ENCODE measurements at places on chromosomes 7 and 10.

DNA sequence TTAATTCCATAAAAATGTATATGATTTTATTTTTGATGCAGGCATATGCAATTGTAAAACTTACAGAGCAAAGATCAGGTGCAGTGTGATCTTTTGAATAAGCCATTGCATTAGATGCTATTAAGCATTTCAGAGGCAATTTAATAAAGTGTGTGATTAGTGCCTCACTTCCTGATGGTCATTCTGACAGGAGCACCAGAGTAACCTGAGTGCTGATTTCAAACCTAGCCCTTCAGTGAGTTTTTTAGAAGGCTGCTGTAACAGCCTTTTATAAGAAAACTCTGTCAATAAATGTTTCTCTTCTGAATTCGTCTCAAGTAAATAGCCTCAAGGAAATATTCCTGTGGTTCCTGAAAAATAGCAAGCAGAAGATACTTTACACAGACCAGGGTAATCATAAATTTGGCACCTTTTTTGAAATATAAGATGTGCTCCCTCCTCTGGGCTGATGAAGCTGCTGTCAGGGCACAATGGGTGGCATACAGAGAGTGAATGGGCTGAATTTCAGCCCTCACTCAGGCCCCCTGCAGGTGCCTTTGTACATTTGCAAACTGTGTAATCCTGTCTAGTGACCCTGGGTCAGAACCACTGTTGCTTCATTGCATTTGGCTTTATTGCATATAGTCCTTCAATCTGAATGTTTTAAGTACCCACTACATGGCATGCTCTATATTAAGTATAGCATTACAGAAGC is 193.7 kb upstream of the CSTF2T start:
- DNase-seq: no peak

- no peak for DNase-seq
Observed at GRCh38 chr10:122019414-122019975, 30.5 kb downstream of the TACC2 start.

DNA sequence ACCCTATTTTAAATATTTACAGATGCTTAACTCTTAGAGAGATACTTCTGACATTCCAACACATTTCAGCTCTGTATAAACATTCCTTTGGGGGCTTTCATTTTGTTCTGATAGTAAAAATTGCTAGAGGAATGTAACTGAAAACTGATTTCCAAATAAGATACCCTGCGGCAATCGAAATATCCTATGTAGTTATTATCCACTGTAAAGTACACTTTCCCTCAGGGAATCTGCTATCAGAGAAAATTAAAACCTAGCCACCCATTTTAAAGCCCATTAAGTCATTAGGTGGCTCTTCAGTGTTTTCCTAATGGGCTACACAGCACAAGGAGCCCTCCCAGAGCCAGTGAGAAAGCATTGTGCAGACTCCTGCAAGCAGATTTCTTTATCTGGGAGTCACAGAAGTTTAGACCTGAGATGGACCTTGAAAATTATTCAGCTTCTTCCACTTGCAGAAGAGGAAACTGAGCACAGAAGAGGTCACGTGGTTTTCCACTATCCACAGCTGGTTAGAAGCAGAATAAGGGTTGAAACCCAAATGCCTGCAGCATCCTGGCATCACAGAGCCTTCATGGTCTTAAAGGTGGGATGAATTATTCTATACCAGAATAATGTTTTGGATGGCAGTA is 12.6 kb upstream of the CPVL start:
- DNase-seq: no peak

DNA sequence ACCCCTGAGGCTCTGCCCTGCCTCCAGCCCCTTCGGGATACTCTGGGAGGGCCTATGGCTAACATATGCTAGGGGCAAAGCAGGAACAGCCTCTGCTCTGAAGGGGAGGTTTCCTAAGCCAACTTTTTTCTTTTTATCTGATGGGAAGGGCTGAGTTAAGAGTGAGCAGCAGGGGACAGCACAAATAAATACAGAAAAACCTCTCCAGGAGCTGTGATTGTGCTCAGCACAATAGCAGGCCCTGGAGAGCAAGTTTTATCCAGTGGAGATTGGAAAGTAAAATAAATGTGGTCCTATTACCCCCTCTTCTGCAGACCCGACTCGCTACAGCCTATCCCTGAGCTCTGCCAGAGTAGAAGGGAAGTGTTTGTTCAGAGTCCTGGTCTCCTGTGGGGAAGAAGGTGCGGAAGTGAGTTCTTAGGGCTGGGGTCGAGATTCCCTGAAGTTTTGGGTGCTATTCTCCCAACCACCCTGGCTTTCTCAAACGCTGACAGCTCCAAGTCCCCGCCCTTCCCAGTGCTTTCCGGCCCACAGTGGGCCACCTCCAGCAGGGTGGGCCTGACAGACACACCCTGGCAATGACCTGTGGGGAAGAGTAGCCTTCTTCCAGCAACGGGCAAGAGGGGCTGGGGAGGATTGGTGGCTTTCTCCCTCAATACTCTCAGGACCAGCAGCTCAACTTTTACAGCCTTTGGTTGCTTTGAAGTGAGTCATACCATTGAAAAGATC is 23.0 kb upstream of the AFAP1L2 start:
- DNase-seq: no peak

DNA sequence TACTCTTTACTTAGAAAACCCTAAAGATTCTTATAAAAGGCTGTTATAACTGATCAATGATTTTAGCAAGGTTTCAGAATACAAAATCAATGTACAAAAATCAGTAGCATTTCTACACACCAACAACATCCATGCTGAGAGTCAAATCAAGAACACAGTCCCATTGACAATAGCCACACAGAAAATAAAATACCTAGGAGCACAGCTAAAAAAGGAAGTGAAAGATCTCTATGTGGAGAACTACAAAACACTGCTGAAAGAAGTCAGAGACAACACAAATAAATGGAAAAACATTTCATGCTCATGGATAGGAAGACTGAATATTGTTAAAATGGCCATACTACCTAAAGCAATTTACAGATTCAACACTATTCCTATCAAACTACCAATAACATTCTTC is 427.0 kb downstream of the KCNMA1 start:
- DNase-seq: no peak

DNA sequence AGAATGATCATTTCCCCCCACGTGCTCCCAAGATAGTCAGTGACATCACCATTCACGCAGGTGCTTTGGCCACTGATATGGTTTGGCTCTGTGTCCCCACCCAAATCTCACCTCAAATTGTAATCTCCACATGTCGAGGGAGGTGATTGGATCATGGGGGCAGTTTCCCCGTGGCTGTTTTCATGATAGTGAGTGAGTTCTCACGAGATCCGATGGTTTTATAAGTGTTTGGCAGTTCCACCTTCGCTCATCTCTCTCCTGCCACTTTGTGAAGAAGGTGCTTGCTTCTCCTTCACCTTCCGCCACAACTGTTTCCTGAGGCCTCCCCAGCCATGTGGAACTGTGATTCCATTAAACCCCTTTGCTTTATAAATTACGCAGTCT is 205.4 kb upstream of the SH2B2 start:
- DNase-seq: no peak

- no peak for DNase-seq
Observed at GRCh38 chr7:672891-673290, 53.6 kb upstream of the DNAAF5 start.

DNA sequence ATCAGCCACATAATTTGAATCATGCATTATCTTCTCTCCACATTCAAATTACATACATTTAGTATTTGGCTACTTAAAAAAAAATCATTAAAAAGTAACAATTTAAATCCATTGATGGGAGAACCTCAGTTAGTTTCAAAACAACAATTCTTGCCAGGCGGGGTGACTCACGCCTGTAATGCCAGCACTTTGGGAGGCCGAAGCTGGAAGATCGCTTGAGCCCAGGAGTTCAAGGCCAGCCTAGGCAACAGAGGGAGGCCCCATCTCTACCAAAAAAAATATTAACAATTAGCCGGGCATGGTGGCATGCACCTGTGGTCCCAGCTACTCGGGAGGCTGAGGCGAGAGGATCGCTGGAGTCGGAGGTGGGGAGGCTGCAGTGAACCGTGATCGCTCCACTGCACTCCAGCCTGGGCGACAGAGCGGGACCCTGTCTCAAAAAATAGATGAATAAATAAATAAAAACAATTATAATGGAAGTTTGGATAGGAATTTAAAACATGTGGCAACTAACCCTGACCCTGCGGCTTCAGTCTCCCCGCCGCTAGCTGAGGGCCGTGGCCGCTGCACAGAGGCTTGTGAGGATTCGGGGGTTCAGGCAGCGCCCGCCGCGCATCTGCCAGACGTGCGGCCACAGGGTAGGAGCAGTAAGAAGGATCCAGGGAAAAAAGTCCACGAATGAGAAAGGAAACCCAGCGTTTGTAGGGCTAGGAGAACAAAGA is 1.1 kb upstream of the CSGALNACT2 start:
- DNase-seq: no peak

DNA sequence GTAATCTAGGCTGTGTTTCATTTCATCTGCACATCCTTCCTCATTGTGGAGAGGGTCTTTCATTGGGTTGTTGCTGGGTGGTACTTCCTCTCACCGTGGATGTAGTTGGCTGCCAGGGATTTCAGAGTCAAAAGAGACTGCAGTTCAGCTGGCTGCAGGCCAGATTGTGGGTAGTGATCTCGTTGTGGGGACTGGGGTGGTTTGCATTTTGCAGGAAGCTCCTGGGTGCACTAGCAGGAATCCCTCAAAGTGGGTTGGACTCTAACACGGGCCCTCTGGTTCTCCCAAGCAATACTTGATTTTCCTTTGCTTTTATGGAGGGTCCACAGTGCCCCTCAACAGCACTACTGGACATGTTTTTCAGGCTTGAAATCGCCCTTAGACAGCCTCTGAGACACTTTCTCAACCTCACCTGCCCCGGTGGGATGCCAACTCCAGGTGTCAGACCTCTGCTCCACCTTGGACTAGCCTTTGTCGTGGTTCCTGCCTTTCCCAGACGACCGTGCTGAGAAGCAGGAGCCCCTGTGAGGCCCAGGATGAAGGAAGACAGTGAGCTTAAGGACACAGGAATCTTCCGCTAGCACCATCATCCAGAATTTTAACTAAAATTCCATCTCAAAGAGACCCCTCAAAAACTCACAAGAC is 23.9 kb upstream of the ZNF273 start:
- no peak for DNase-seq

GRCh38 chr10:71665456-71665855 is 54.1 kb downstream of the C10orf105 start:
- DNase-seq: peak; percentile 80

- no peak for DNase-seq
Observed at GRCh38 chr10:67550838-67551402, 145.1 kb downstream of the CTNNA3 start.

- DNase-seq: no peak
Observed at GRCh38 chr7:108875139-108875538, 305.5 kb downstream of the DNAJB9 start.

GRCh38 chr10:10259013-10259412 is 758.7 kb upstream of the CELF2 start:
- DNase-seq: no peak

- no peak for DNase-seq
Observed at GRCh38 chr7:30727061-30727945, 24.6 kb upstream of the INMT start.

Measured in cerebellum (tissue), 4 donors.